Stimulated activated CD4-positive, alpha-beta T cell treated with anti-CD3 and anti-CD28 coated beads, TNF-alpha, amount 100 ng/mL, for 1 hour (primary cell): ENCODE measurements at places on chromosomes 1 and 21.

GRCh38 chr21:22063140-22063539 is 1064.9 kb downstream of the NCAM2 start:
- DNase-seq = no peak

GRCh38 chr1:78491451-78492071 is 787 bp downstream of the PTGFR start:
- no peak for DNase-seq

DNA sequence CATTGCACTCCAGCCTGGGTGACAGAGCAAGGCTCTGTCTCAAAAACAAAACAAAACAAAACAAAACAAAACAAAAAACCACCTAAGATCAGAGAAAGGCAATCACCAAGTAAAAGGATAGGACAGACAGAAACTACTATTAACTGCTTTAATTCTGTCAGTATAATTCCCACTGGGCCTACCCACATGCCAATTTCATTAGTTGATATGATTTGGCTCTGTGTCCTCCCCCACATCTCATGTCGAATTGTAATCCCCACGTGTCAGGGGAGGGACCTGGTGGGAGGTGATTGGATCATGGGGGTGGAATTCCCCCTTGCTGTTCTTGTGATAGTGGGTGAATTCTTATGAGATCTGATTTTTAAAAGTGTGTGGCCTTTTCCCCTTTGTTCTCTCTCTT is 27.2 kb upstream of the CAPZB start:
- DNase-seq = no peak

GRCh38 chr1:89918127-89918793 is 76.7 kb upstream of the ZNF326 start:
- DNase-seq = no peak

- DNase-seq = no peak
Measured at GRCh38 chr1:217929213-217929885, 298.2 kb downstream of the SPATA17 start.

GRCh38 chr1:113090051-113090450 is 17.1 kb downstream of the LRIG2 start:
- no peak for DNase-seq

- no peak for DNase-seq
Measured at GRCh38 chr1:233759665-233760064, 144.8 kb upstream of the SLC35F3 start.

GRCh38 chr1:111707906-111708305 is 31.3 kb downstream of the INKA2 start:
- DNase-seq = no peak

GRCh38 chr1:4355839-4356238 is 298.6 kb upstream of the AJAP1 start:
- no peak for DNase-seq

GRCh38 chr1:20850021-20850420 is 62.9 kb upstream of the HP1BP3 start:
- DNase-seq = no peak

GRCh38 chr1:184051485-184052193 is at the start of gene TSEN15:
TSEN15 (plus strand) TSS chr1:184051730; CDS start chr1:184051756, 26 bp downstream.
- DNase-seq = peak; percentile 31

GRCh38 chr1:247212012-247212411 is 40.2 kb upstream of the ZNF124 start:
- no peak for DNase-seq

DNA sequence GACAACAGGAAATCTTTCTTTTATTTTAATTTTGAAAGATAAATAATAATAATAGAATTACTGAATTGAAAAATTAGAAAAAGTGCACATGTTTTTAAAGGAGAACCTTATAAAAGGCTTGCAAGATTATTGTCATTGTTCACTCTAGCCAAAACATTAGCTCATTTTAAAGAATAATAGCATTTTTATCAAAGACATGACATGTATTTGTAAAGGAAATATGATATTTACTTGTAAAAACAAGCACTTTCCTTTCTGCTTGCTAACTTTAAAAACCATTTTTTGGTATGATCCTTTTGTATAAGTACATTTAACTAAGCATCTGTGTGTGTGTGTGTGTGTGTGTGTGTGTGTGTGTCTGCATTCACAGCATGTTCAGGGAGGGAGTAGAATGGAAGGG is 156.3 kb upstream of the C1orf87 start:
- no peak for DNase-seq

DNA sequence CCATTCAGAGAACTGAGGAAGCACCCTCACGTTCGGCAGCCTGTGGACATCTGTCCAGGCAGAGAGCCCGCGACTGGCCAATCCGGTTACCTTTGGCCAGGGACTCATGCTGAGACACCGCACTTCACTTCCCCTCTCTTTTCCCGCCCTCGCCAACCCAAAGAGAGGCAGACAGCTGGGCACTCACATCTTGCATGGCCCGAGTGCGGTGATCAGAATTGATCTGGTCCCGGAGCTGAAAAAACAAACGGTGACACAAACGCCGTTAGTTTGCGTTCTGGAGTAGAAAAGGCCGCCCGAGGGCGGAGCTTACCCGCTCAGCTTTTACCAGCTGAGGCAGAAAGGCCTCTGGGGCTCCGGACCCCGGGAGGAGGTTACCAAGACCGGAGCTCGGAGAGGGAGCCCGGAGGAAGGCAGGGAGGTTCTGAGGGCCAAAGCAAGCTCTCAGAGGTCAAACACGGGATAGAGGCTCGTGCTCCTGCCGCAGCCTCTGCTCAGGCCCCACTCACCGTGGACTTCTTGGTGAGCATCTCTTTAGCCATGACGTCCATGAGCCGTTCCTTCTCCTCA is 376 bp downstream of the SF3A3 start:
- DNase-seq = no peak

DNA sequence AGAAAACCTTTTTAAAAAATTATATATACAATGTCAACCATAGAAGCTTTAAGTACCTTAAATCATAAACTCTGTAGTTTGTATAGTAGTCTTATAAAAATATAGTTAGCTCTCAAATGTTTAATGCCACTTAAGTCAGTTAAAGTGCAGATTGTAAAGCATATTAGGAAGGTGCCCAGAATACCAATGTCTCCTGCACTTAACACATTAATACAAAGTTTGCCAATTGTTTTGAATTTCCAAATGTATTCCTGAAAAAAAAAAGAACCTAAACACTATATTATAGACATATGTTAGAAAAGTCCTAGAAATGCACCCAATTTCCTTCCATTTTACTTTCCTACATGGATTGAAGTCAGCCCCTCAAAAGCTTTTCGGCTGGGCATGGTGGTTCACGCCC is 12.1 kb downstream of the F3 start:
- DNase-seq = no peak

- no peak for DNase-seq
Measured at GRCh38 chr1:30476911-30477459, 246.4 kb downstream of the MATN1 start.
